ENCODE measurements at places on chromosomes 2 and 18.

DNA sequence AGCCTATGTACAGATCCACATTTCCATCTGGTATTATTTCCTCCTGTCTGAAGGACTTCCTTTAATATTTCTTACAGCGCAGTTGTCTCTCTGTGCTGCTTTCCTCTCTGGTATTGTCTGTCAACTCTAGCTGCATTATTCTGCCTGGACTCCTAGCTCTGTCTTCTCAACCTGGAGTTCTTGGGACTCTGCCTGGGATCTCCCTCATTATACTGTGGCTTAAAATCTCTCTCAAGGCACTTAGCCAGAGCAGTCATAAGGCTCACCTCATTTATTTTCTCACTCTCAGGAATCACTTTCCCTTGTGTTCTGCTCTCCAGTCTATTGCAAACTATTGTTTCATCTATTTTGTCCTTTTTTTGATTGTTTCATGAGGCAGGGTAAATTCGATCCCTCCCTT is 850.4 kb downstream of the ERBB4 start:
- no peak for DNase-seq

DNA sequence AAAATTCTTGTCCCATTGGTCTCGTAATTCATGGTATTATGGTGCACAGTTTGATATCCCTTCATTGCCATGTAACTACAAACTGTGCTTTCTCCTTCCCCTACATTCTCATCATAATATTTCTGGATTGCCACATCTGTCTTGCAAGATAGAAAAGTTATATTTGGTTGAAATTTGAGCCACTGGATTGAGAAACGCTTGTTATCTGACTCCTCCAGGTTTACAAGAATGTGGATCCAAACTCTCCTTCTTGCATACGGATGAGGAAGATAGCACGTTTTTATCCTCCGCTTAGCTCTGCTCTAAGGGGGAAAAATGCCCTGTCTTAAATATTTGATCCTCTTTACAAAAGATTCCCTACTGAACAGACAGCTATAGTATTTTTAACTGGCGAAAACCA is 438.2 kb downstream of the TSN start:
- no peak for DNase-seq

DNA sequence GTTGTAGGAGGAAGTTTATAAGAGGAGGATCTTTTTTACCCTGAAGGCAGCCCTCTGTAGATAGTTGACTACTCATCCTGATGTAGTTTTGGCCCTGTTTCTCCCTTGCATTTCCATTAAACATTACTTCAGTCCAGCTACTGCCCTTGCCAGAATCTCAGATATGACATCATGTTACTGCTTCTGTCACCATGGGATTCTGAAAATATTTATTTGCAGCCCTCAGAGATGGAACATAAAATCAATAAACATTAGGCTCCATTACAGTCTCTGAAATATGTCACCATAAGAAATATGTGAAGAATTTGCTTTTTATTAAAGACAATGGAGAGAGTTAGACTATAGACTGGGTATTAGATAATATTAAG is 68.7 kb upstream of the STK39 start:
- no peak for DNase-seq

DNA sequence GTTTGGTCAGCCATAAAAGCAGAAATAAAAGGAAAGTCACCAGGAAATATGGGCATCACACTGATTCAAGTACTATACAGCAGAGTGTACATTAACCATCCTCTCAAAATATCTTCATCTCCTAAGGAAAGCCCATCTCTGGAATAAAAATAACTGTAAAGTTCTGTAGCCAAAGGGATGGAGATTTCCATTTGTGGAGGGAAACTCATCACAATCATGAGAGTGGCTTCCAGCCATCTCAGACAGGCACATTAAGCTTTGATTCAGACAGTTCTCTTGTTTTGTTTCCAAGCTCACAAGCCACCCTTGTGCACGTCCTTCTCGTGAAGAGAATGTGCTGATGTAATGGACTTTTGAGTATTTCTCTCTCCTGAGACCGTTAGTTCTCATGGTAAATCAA is 695.5 kb downstream of the LRRTM4 start:
- DNase-seq: no peak

DNA sequence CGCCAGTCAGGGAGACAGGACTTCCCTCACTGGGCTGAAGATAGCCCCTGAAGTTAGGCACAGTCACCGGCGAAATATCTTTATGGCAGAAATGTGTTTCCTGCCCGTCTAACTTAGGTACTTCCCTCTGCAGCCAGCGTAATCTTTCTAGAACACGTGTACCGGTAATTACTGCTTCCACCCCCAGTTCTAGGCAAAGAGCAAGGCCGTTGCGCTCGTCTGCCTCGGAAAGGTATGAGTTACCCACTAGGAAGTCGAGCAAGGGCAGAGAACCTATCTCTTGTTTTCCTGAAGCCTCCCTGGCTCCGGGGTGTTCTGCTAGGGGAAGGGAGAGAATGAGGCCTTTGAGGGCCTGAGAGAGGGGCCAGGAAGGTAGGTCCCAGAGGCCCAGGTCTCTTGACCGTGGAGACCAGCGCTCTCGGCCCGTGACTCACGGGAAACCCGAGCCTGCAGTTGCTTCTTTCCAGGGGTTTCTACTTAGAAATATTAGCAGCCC is 70.0 kb downstream of the TWSG1 start:
- DNase-seq: no peak

DNA sequence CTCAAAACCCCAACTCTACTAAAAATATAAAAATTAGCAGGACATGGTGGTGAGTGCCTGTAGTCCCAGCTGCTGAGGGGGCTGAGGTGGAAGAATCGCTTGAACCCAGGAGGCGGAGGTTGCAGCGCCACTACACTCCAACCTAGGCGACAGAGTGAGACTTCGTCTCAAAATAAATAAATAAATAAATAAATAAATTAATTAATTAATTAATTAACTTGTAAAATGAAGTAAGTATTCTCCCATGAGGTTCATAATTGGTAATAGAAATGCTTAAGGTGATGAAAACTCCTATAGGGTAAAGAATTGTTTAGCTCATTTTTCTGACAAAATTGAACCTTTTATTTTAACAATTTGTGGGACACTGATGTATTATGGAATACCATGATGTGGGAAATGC is 230.8 kb downstream of the TMEM182 start:
- no peak for DNase-seq

- DNase-seq: no peak
Observed at GRCh38 chr2:236237468-236238190, 26.6 kb downstream of the ASB18 start.

- DNase-seq: no peak
Observed at GRCh38 chr2:189281201-189281600, 101.6 kb upstream of the COL5A2 start.

- DNase-seq: no peak
Observed at GRCh38 chr2:11411768-11412448, 54.1 kb downstream of the E2F6 start.
